ACHN (cell line): ENCODE measurements at places on chromosomes 3 and 15.

DNA sequence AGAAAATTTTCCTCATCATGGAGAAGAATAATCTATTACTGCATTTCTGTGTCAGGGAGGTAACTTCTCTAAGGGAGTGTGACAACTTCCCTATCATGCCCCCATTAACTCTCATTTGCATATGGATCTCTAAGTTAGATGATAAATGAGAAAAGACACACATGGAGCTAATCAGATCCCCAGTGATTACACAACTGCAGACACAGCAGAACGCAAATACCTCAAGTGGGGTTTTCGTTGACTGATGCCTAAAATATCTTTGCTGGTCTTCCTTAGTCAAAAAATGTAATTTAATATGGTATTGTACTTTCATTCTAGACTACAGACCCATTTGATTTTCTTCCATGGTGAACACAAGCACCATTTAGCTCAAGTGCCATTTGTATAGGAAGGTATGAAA, 630.5 kb downstream of the TBL1XR1 start:
- no peak for DNase-seq

GRCh38 chr3:13607821-13608597, 59.1 kb downstream of the FBLN2 start:
- no peak for DNase-seq

DNA sequence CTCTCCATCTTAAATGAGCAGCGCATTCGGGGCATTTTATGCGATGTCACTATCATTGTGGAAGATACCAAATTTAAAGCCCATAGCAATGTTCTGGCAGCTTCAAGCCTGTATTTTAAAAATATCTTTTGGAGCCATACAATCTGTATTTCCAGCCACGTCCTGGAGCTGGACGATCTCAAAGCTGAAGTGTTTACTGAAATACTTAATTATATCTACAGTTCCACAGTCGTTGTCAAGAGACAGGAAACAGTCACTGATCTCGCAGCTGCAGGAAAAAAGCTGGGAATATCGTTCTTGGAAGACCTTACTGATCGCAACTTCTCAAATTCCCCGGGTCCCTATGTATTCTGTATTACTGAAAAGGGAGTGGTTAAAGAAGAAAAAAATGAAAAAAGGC, 44.4 kb upstream of the RASA2 start:
- no peak for DNase-seq

DNA sequence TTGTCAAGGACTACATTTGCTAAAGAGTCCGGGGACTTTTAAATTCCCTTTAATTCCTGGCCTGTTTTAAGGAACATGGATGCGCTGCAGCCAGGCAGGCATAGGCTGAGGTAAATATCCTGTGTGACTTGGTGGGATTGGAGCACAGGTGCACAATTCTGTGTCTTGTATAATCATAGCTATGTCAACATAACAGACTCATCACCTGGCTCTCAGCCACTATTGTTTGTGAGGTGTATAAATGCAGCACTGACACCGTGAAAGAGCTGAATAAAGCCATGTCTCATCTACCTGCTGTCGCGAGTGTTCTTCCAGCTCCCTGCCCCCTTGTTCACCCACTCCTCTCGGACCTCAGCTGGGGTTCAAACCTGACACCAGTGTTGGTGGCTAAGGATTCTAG, 109.7 kb downstream of the MFSD1 start:
- DNase-seq, result no peak

GRCh38 chr3:128312271-128312670, 154.4 kb downstream of the DNAJB8 start:
- DNase-seq, result no peak

DNA sequence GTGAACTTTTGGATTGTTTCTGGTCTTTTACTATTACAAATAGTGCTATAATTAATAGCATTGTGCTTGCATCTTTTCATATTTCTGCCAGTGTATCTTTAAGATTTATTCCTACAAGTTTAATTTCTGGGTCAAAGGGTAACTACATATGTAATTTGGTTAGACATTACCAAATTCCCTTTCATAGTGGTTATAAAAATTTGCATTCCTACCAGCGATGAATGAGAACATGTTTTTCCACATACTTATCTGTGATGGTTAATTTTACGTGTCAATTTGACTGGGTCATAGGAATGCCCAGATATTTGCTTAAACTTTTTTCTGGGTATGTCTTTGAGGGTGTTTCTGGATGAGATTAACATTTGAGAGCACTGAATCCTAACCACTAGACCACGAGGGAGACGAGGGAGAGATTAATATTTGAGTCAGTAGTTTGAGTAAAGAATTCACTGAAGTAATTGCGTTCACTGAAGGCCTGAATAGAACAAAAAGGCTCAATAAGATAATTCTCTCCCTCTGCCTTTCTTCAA, 132.3 kb upstream of the NEO1 start:
- no peak for DNase-seq

DNA sequence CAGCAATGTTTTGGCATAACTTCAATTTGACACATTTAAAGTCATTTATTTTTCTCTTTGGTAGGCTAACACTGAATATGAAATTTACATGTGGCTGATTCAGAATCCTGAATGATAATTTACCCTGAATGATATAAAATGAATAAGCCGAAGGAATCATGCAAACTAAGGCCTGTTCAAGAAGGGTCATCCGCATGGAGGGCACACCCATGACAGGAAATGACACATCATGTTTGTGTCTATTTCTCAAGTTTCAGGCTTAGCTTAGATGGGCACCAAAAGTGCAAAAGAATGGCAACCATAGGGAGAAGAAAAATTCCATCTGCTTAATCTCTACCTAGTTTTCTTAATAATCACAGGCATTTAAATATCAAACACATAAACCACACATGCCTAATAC, 141.5 kb downstream of the DUT start:
- no peak for DNase-seq

DNA sequence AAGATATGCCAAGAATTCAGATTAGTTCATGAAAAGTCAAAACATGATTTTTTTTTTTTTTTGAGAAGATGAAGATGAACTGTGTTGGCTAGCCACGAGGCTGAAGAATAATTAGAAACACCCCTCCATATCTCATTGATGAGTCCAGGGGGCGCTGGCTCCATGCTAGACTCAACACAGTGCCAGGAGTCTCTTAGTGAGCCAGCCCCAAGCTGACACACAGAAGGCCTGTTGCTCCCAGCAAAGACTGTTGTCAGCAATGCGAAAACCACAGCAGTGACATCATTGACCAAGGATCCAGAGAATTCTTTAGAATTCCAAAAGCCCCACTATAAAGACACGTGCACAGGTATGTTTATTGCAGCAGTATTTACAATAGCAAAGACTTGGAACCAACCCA, 185.2 kb downstream of the ANXA2 start:
- DNase-seq, result peak; percentile 48

GRCh38 chr3:107634099-107634489, 111.3 kb downstream of the BBX start:
- no peak for DNase-seq

DNA sequence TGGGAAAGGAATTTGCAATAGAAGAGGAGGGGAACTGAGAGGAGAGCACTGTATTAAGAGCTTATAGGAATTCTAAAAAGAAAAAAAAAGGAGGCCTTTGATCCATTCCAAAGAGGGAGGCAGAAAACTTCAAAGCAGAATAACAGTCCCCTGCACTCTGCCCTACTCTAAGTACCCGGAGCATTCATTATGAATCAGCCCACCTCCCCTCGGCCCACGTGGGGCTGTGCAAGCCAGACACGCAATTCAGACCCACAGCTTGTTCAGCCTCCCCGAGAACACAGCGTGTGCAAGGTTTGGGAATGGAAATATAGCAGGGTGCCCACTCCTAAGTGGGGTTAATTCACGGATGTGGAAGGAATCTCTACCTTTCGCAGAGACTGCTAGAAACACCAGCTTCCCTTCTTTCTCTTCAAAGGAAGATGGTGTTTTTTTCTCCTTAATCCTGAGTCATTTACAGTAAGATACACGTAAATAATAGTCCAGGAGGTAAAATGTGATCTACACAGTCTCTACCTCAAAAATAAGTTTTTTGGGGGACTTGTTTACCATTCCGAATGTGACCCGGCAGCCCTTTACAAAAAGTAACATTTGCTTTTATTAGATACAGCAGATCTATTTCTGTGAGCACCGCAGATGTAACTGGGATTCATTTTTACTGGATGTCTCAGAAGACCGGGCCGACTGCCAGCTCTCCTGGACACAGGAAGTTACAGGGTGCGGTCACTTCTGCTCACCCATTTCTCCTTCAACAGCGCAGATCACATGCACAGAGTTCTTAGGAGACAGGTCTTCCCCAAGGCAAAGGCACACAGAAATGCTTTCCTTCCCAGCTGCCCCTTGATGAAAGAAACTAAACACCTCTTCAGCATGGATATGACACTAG, 768.5 kb upstream of the CFAP20DC start:
- DNase-seq, result peak; percentile 91
